ENCODE measurements at places on chromosomes 3 and 15.

DNA sequence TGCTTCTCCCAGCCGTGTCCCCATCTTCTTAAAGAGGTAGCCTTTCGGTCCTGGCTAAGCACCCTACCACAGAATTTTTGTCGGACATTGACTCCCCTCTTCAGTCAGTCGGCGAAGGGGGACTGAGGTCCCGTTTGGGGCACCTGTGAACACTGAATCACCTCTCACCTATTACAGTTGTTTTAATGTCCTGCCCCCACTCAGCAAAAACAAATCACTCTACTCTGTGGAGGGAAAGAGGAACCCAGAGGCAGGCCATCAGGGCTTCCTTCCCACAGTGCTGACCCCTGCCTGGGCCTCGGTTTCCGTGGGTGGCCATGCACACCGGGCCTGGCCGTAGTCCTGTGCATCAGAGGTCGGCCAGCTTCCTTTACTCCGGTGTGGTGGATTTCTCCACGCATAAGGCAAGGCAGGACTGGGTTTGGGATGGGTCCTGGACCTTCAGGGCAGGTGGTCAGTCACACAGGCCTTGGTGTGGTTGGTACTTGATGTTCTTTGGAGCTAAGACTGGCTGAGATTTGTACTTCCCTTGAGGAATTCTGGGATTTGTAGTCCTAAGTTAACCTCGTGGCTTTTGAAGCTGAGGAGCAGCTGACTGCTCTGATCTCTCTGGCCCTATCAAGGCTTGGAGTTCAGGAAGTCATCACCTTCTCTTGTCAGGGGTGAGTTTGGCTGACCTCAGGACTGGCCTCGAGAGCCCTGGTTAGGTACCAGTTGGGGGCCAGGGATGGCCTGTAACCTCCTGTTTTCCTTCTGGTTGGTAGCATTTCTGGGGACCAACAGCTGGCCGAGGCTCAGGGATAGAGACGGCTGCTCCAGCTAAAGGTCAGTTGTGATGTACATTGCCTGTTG, 627 bp upstream of the FAM131A start:
- DNase-seq: no peak

DNA sequence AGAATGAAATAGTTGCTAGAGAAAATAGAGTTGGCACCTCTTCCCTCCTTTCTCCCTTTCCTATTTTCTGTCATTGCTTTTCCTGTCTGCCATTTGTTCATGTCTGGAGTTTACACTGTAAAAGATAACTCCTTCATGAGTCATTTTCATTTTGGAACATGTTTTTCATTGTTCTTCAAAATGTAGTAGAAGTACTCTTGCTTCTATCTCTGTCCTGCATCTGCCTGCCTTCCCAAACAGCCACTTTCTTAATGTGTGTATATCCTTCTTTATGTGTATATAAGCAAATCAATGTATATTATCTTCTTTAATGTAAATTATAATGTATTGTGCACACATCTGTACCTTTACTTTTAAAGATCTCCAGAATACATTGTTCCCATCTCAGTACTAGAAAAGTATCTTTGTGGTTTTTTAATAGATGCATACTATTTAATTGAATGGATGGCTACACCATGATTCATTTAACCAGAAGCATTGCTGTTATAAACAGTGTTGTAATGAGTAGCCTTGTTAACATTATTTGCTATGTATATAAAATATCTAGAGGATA, 41.1 kb downstream of the TSC22D2 start:
- no peak for DNase-seq

GRCh38 chr3:176964661-176965060, 232.6 kb downstream of the TBL1XR1 start:
- no peak for DNase-seq

DNA sequence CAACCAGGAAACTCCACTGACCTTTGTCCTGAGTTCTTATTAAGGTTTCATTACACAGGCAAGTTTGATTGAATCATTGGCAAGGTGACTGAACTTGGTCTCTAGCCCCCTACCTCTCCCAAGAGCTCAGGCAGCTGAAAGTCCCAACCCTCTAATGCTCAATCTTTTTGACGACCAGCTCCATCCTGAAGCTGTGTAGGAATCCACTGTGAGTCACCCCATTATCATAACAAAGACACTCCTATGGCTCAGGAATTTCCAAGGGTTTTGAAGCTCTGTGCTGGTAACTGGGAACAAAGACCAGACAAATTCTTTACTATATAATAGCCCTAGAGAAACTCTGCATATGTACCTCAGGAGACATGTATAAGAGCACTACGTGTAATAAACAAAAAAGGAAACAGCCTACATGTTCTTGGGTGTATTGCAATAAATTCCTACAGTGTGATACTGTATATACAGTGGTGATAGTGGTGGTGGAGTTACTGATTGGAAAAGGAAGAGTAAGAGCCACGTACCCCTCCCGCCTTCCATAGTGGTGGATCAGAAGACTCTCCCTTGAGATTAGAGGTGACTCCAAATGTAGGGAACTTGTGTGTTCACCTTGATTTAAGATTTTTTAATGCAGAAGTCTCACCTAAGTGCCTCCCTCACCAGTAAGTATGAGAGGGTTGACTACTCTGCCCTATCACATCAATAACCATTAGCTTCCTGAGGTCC, 116.6 kb downstream of the ST8SIA2 start:
- DNase-seq: no peak

GRCh38 chr15:99085413-99086326, 19.2 kb upstream of the SYNM start:
- no peak for DNase-seq

DNA sequence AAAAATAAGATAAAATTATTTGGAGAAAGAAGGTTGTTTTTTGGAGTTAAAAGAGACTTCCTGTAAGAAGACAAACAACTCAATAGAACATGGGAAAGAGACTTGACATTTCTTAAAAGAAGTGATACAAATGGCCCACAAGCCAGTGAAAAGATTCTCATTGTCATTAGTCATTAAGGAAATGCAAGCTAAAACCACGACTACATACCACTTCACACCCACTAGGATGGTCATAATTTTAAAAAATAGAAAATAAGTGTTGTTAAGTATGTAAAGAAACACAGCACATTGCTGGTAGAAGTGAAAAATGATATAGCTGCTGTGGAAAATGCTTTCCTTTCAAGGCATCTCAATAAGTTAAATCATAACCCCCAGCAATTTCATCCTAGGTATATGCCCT, 44.4 kb upstream of the GK5 start:
- no peak for DNase-seq

DNA sequence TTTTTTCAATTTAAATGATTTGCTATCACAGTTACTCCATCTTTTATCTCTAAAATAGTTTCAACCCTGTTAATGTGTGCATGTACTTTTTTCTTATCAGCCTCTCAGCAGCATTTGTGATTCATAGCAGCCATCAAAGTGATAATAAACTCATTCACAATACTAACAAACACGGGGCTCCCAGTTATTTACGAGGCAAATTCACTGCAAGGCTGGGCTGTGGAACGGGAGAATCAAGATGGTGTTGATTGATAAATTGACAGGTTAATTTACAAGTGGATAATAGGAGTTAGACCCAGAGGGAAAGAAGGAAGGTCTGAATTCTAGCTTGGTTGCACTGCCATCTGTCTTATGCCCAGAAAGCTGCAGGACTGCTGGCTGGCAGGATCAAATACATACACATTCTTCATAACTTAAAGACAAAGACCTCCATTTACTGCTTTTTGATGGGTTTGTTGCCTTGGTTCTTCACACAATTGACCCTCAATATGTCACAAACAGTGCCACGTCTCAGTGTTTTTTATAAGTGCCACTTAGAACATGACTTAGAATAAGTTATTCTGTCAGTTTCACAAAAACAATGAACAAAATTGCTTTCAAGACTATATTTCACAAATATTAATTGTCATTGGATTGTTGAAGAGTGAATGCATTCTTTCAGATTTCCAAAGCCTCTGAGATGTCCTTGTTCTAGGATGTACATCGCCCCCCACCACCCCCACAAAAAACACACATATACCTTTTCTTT, 562.8 kb downstream of the NR2F2 start:
- DNase-seq: no peak

GRCh38 chr3:121627622-121628021, 33.1 kb downstream of the HCLS1 start:
- no peak for DNase-seq

GRCh38 chr3:23035927-23036640, 167.0 kb upstream of the UBE2E2 start:
- DNase-seq: no peak

DNA sequence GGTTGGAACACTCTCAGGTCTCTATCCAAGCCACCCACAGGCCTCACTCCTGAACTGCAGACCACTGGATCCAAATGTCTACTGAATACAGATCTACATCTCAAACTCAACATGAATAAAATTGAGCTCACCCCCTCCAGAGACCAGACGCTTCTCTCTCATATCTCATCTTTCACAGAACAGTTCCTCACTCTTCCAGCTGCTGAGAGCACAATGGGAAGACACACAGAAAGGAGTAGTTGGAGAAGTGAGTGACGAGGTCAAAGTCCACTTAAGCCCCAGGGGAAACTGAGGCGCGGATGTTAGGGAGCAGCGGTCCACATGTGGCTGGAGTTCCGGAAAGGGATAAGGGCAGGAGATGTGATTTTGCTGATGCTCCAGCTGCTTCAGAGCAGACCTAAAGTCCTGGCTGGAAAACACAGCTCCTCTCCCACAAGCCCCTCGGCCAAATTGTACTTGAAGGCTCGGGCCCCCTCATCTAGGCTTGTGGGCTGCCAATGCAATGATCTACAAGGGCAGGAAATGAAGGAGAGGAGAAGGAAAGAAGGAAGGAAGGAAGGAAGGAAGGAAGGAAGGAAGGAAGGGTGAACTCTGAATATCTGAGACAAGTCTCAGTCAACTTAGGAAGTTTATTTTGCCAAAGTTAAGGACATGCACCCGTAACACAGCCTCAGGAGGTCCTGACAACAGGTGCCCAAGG, 211.2 kb upstream of the TLE3 start:
- DNase-seq: no peak

DNA sequence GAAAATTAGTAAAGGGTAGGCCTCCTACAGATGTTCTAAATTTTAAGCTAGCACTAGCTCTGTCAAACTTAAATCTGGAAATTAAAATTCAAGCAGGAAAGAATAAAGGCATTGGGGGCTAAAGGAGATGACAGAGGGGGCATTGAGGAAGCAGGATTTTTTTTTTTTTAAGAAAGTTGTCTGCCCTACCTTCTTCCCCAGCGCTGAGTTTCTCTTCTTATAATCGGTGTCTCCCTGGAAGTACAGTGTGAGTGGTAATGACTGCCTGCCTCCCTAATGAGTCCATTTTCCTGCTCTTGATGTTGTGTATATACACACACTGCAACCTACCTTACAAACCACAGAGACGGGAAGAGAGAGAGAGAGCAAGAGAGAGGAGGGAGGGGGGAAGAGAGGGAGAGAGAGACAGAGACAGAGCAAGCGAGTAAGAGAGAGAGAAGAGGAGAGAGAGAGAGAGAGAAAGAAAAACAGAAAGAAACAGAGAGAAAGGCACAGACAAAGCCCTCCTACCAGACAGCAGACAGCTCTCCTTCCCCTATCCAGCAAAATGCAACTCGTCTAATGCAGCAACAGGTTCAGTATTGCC, 47.0 kb downstream of the ZBTB20 start:
- DNase-seq: no peak

- no peak for DNase-seq
Measured at GRCh38 chr15:49328941-49329340, 94.1 kb upstream of the FGF7 start.

DNA sequence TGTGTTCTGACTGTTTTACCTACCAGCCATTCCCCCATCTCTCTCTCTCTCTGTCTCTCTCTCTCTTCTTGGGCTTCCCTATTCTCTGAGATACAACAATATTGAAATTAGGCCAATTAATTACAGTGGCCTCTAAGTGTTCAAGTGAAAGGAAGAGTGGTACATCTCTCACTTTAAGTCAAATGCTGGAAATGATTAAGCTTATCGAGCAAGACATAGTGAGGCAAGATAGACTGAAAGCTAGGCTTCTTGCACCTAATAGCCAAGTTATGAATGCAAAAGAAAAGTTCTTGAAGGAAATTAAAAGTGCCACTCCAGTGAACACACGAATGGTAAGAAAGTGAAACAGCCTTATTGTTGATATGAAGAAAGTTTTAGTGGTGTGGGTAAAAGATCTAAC, 21.3 kb downstream of the SNRK start:
- no peak for DNase-seq

- DNase-seq: no peak
Measured at GRCh38 chr15:77975332-77976094, 102.0 kb downstream of the TBC1D2B start.

GRCh38 chr3:159928666-159929065, 60.0 kb upstream of the IL12A start:
- DNase-seq: no peak

GRCh38 chr15:31365032-31365654, 38.5 kb downstream of the KLF13 start:
- DNase-seq: no peak

GRCh38 chr3:66261355-66261754, 40.6 kb downstream of the SLC25A26 start:
- DNase-seq: no peak

DNA sequence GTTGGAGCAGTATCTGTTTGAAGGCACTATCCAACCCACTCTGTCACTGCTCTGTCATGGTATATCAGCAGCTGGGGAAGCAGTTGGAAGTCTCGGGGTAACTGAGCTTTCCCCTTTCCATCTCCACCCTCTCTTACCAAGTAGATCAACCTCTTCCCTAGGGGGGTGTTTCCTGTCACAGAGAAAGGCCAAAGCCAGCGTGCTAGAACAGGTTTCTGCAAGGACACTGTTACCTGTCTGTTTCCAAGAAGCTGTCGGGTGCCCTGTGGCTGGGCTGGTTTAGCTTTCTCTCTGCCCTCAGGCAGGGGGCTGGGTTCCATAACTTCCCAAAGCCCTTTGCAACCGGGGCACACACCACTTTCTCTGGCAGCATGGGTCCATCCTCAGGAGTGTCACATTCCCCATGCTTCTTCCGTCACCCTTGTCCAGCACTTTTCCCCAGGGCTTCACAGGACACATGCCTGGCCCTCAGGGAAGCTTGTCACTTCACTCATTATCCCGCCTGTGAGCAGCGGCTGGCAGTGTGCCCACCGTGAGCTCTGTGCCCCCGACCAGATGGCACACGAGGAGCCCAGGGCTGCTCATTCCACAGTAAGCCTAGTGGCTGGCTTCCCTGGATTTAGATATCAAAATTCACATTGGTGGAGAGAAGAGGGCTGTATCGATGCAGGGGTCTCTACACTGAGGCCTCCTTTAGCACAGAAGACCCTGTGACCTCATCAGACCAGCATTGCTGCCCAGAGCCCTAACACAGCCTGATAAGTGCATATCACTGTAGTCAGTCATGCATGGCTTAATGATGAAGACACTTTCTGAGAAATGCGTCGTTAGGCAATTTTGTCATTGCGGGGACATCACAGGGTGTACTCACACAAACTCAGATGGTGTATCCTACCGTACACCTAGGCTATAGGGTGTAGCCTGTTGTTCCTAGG, 205.8 kb downstream of the SLCO3A1 start:
- DNase-seq: no peak

GRCh38 chr15:37109872-37110572, 9.7 kb upstream of the MEIS2 start:
- no peak for DNase-seq

GRCh38 chr15:31278061-31278445, 48.6 kb upstream of the KLF13 start:
- DNase-seq: no peak
